ENCODE measurements at places on chromosomes 2 and 18.

GRCh38 chr18:79897940-79898625 is 53.4 kb downstream of the SLC66A2 start:
- no peak overlapping the region for H3K27ac ChIP-seq
- no peaks in the 10 kb centered on the region for H3K27me3 ChIP-seq
- no peaks in the 10 kb centered on the region for H3K4me1 ChIP-seq
- no peak for DNase-seq

- no peaks in the 10 kb centered on the region for H3K36me3 ChIP-seq
- H3K27me3 ChIP-seq, result no peaks in the 10 kb centered on the region
- H3K4me3 ChIP-seq, result no peak overlapping the region
- no peak overlapping the region for H3K27ac ChIP-seq
- DNase-seq, result no peak
These were observed 567.8 kb upstream of the KLHL29 start for GRCh38 chr2:22817197-22817596.

GRCh38 chr2:205969584-205969983 is 116.4 kb downstream of the INO80D start:
- no peaks in the 10 kb centered on the region for H3K36me3 ChIP-seq
- no peak for DNase-seq
- no peak overlapping the region for H3K4me3 ChIP-seq
- no peaks in the 10 kb centered on the region for H3K27me3 ChIP-seq

DNA sequence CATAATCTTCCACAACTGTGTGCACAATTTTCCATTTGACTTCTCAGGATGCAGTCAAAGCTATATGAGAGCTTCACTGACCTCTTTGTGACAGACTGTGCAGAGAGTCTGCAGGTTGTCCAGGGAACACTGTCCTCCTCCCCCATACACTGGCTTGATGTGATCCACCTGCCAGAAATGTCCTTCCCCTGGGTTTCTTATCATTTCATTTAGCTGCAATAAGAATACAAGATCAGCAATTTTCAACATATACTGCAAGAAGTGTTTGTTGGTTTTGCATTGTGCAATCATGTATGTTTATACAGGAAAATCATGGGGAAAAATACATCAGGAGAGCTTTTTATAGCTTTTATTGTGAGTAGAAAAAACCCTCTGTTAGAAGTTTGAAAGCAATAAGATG is 150.7 kb downstream of the RAB3GAP1 start:
- H3K27ac ChIP-seq, result no peak overlapping the region
- H3K27me3 ChIP-seq, result no peaks in the 10 kb centered on the region
- no peaks in the 10 kb centered on the region for H3K36me3 ChIP-seq
- H3K4me1 ChIP-seq, result no peaks in the 10 kb centered on the region
- DNase-seq, result no peak

- no peaks in the 10 kb centered on the region for H3K36me3 ChIP-seq
- H3K4me1 ChIP-seq, result no peaks in the 10 kb centered on the region
These were observed 475.8 kb downstream of the PLCL1 start for GRCh38 chr2:198280145-198280544.

GRCh38 chr2:16400127-16400623 is 265.5 kb downstream of the CYRIA start:
- no peaks in the 10 kb centered on the region for H3K27me3 ChIP-seq
- no peak overlapping the region for H3K27ac ChIP-seq
- no peaks in the 10 kb centered on the region for H3K4me1 ChIP-seq
- no peaks in the 10 kb centered on the region for H3K36me3 ChIP-seq

GRCh38 chr2:196433116-196433515 is 206.4 kb upstream of the CCDC150 start:
- no peak overlapping the region for H3K4me3 ChIP-seq
- H3K36me3 ChIP-seq, result no peaks in the 10 kb centered on the region
- no peaks in the 10 kb centered on the region for H3K4me1 ChIP-seq
- H3K27me3 ChIP-seq, result no peaks in the 10 kb centered on the region
- H3K27ac ChIP-seq, result no peak overlapping the region
- DNase-seq, result no peak

DNA sequence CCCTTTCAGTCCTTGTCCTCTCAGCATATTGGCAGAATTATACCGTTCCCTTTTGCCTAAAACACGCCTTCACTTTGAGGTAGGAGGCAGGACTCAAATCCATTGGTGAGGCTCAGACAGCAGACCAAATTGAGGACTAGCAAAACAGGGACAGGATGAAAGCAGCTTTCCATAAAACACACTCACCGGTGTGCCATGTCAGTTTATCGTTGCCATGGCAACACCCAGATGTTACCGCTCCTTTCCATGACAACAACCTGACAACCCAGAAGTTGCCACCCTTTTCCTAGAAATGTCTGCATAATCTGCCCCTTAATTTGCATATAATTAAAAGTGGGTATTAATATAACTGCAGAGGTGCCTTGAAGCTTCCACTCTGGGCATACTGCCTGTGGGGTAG is 730.4 kb downstream of the METTL4 start:
- no peaks in the 10 kb centered on the region for H3K36me3 ChIP-seq
- DNase-seq, result no peak
- no peaks in the 10 kb centered on the region for H3K27me3 ChIP-seq
- no peaks in the 10 kb centered on the region for H3K4me1 ChIP-seq
- no peak overlapping the region for H3K4me3 ChIP-seq

DNA sequence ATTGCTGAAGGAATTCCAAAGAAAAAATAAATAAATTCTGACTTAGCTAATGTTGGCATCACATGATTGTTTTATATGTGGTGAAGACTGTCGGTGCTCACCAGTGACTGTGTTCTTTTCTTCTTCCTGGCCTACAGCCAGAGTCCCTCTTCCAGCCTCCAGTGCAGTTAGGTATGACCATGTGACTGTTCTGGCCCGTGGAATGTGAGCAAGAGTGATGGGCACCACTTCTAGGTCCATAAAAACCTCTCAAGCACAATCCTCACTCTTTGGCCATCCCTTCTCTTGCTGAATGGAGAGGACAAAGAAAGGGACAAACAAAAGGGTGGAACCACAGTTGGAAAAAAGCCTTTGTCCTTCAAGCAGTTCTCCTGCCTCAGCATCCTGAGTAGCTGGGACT is 39.0 kb upstream of the BMPR2 start:
- peak; percentile 28 for DNase-seq
- no peak overlapping the region for H3K4me3 ChIP-seq
- no peak overlapping the region for H3K27ac ChIP-seq
- no peaks in the 10 kb centered on the region for H3K36me3 ChIP-seq
- no peaks in the 10 kb centered on the region for H3K27me3 ChIP-seq
- H3K4me1 ChIP-seq, result no peaks in the 10 kb centered on the region

GRCh38 chr18:63440219-63440618 is 17.9 kb upstream of the VPS4B start:
- no peaks in the 10 kb centered on the region for H3K4me1 ChIP-seq
- DNase-seq, result no peak
- H3K27ac ChIP-seq, result no peak overlapping the region

DNA sequence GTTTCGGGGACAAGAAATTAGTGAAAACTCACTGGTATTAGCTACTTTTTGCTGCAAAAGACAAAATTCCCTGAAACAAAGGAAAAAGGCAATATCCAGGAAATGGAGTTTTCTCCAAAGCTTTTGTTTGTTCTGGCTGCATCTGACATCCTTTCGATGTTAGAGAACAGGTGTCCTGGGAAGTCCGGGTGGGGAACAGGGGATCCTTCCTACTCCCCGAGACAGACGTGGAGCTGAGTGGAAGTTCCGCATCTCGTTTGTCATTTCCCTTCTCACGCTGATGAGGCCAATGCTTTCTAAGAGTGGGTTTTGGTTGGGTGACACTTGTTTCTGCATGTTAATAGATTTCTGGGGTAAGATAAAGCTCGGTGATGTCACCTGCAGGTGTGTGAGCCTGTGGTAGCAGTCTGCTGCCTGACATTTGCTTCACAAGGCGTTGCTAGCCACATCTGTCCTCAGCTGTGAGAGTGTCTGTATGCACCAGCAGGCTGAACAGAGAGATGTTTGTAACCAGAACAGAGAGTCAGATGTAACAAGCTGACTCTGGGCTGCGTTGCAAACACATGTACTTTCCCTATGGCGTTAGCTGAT is 125.9 kb downstream of the ACOXL start:
- H3K4me1 ChIP-seq, result no peaks in the 10 kb centered on the region
- no peaks in the 10 kb centered on the region for H3K36me3 ChIP-seq
- H3K27me3 ChIP-seq, result no peaks in the 10 kb centered on the region
- no peak overlapping the region for H3K27ac ChIP-seq

GRCh38 chr2:11703700-11704099 is 33.7 kb upstream of the NTSR2 start:
- H3K27ac ChIP-seq, result no peak overlapping the region
- no peaks in the 10 kb centered on the region for H3K36me3 ChIP-seq
- no peak overlapping the region for H3K4me3 ChIP-seq
- H3K27me3 ChIP-seq, result no peaks in the 10 kb centered on the region
- no peak for DNase-seq

- H3K36me3 ChIP-seq, result no peaks in the 10 kb centered on the region
- no peak overlapping the region for H3K27ac ChIP-seq
- no peak overlapping the region for H3K4me3 ChIP-seq
- H3K27me3 ChIP-seq, result no peaks in the 10 kb centered on the region
- DNase-seq, result no peak
These were observed 285.6 kb upstream of the ACVR2A start for GRCh38 chr2:147559070-147559725.

- no peak overlapping the region for H3K4me3 ChIP-seq
- no peaks in the 10 kb centered on the region for H3K27me3 ChIP-seq
- no peak overlapping the region for H3K27ac ChIP-seq
- no peaks in the 10 kb centered on the region for H3K36me3 ChIP-seq
- no peak for DNase-seq
These were observed 54.4 kb downstream of the STK39 start for GRCh38 chr2:168192839-168193616.

DNA sequence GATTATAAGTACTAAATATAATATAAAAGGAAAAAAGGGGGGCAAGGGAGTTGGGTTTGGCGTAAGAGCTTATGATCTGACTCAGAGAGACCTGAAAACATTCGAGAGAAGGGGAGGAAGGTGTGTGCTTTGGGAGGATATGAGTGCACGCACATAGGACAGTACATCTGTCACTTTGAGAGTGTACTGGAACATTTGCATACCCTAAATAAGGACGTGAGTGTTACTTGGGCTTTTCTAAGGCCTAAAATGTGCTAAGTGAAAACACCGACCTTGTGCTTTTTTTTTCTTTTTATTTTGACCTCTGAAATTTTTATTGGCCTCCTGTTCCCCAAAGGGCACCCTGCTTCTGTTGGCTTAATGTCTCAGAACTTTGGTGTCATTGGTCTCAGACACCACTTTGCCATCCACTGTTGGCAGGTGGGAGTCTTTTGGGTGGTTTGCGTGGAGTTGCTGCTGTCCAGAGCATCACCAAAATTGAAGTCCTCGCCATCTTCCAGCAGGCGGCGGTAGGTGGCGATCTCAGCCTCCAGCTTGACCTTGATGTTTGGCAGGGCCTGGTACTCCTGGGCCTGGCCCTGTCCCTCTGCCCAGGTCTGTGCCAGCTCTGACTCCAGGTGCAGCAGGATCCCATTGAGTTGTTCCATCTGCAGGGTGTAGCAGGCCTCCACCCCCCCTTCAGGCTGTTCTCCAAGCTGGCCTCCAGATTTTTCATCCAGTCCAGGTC is 57.7 kb downstream of the CD28 start:
- H3K27ac ChIP-seq, result no peak overlapping the region
- H3K36me3 ChIP-seq, result no peaks in the 10 kb centered on the region
- no peaks in the 10 kb centered on the region for H3K4me1 ChIP-seq
- H3K27me3 ChIP-seq, result no peaks in the 10 kb centered on the region

DNA sequence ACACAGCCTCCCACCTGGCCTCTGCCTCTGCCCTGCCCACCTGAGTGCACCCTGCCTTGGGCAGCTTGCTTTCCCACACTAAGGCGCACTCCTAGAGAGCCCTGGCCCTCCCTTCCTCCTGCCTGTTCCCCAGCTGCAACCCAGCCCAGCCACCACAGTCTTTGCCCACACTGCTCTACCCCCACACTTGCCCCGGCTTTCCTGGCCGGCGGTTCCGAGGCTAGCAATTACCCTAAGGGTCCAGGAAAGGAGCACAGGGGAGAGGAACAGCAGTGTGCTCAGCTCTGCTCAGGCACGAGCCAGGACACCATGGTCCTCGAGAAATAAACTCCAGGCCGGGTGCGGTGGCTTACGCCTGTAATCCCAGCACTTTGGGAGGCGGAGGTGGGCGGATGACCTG is 237.8 kb upstream of the RAB6C start:
- no peaks in the 10 kb centered on the region for H3K4me1 ChIP-seq
- no peak for DNase-seq
- no peak overlapping the region for H3K4me3 ChIP-seq
- no peaks in the 10 kb centered on the region for H3K36me3 ChIP-seq
- H3K27ac ChIP-seq, result no peak overlapping the region

GRCh38 chr2:24315669-24316068 is 44.7 kb downstream of the ITSN2 start:
- no peaks in the 10 kb centered on the region for H3K4me1 ChIP-seq
- H3K4me3 ChIP-seq, result no peak overlapping the region
- no peaks in the 10 kb centered on the region for H3K27me3 ChIP-seq
- H3K27ac ChIP-seq, result no peak overlapping the region
- H3K36me3 ChIP-seq, result peaks cover 9% of the 10 kb centered on the region

GRCh38 chr2:147382322-147382948 is 462.4 kb upstream of the ACVR2A start:
- no peaks in the 10 kb centered on the region for H3K4me1 ChIP-seq
- no peak overlapping the region for H3K4me3 ChIP-seq
- no peak overlapping the region for H3K27ac ChIP-seq
- no peaks in the 10 kb centered on the region for H3K36me3 ChIP-seq
- no peaks in the 10 kb centered on the region for H3K27me3 ChIP-seq

- H3K4me1 ChIP-seq, result no peaks in the 10 kb centered on the region
- H3K27ac ChIP-seq, result no peak overlapping the region
- H3K36me3 ChIP-seq, result no peaks in the 10 kb centered on the region
- DNase-seq, result no peak
These were observed 1230.6 kb upstream of the CHAC2 start for GRCh38 chr2:52536929-52537460.

DNA sequence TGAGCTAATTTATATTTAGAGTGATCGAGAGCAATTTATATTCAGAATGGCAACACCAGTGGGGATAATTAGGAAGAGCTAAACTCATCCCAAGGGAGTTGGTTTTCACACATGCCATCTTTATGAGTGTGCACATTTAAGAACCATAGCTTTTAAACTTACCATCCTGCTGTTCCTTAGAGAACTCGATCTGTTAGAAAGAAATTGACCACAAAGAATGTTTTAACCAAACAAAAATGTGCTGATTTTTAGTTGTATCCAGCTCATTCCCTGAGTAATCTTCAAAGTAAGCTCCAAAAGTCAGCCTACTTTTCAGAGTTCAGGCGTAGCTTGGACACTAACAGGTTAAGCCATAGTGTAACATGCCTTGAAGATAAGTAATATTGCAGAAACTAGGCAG is 12.6 kb downstream of the MYL1 start:
- H3K36me3 ChIP-seq, result no peaks in the 10 kb centered on the region
- DNase-seq, result no peak
- no peak overlapping the region for H3K27ac ChIP-seq
- no peaks in the 10 kb centered on the region for H3K4me1 ChIP-seq

DNA sequence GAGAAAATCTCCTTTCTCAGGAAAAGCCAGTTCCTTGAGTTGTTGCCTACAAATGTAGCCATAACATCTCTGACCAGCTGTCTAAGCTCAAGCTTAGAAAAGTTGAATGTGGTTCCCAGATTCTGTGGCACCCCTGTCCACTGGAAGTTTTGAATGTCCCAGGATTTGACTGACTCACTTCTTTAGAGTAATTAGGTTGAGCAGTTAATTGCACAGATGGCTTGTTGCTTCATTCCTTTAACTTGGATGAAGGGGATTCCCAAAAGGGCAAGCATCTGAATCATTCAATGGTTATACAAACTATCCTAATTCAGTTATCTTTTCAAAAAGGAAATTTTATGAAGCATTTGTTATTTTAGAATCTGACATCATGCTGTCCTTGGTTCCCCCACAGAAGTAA is 374.7 kb downstream of the LNPK start:
- H3K36me3 ChIP-seq, result no peaks in the 10 kb centered on the region
- no peaks in the 10 kb centered on the region for H3K27me3 ChIP-seq
- H3K27ac ChIP-seq, result no peak overlapping the region
- no peak for DNase-seq
- no peaks in the 10 kb centered on the region for H3K4me1 ChIP-seq
- H3K4me3 ChIP-seq, result no peak overlapping the region
